ENCODE measurements at places on chromosomes 2 and 18. TPM values are rescaled to one million over a fixed set of nuclear protein-coding genes. Genes with fewer than 3 reads are reported as not detected.

Gene VSNL1
- 0.90 TPM for total RNA-seq

Gene MAP3K19
- not detected for total RNA-seq

Gene HES6
- total RNA-seq: 1.6 TPM

Gene PARD6G
- total RNA-seq: 0.54 TPM

Gene SGPP2
- not detected for total RNA-seq

Gene ZC3H6
- total RNA-seq: 2.9 TPM

Gene CIB4
- not detected for total RNA-seq

Gene AKAIN1
- not detected for total RNA-seq

Gene UGT1A3
- total RNA-seq: not detected

Gene CROCC2
- 0.41 TPM for total RNA-seq

Gene TAF4B
- total RNA-seq: 3.6 TPM

Gene EN1
- 0.63 TPM for total RNA-seq

Gene C2orf15
- total RNA-seq: not detected
